Muscle of leg (tissue), 16 donors: ENCODE measurements at places on chromosomes 3 and 15.

DNA sequence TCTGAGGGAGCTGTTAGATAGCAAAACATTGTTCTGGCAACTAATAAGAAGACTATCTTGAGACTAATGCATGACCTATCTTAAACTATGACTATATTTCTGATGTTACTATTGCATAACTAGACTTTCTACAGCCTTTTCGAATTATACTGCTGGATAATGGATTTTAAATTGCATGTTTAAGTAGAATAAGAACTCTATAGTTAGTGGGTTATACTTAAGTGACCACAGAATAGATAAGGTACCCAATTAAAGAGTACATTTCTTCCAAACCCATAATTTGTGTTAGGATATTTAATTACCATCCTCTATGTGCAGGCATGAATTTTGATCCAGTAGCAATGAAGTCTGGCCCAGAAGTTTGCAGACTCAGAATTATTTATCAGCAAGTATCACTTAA, 44.6 kb upstream of the SPPL2A start:
- no peaks in the 10 kb centered on the region for H3K36me3 ChIP-seq
- no peaks in the 10 kb centered on the region for H3K4me1 ChIP-seq

DNA sequence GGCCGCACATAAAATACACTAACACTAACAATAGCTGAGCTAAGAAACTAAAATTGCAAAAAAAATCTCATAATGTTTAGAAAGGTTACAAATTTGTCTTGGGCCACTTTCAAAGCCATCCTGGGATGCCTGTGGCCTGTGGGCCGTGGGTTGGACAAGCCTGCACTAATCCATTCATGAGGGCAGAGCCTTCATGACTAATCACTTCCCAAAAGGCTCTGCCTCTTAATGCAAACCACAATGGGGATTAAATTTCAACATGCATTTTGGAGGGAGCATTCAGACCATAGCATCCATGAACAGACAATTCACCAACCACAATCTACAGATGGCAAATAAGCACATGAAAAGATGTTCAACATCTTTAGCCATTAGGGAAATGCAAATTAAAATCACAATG, 128.2 kb downstream of the SUCLG2 start:
- H3K4me1 ChIP-seq, result no peaks in the 10 kb centered on the region
- no peaks in the 10 kb centered on the region for H3K27me3 ChIP-seq
- no peak for DNase-seq
- H3K36me3 ChIP-seq, result peaks cover 4% of the 10 kb centered on the region

- no peaks in the 10 kb centered on the region for H3K36me3 ChIP-seq
- H3K4me1 ChIP-seq, result peaks cover 26% of the 10 kb centered on the region
- peaks cover 38% of the 10 kb centered on the region for H3K27me3 ChIP-seq
- no peak overlapping the region for H3K27ac ChIP-seq
- DNase-seq, result no peak
Measured at GRCh38 chr3:14318646-14319045, 83.8 kb upstream of the SLC6A6 start.

GRCh38 chr15:88454236-88454635, 13.0 kb downstream of the MRPL46 start:
- H3K4me1 ChIP-seq, result peaks cover 7% of the 10 kb centered on the region
- H3K27ac ChIP-seq, result no peak overlapping the region
- H3K36me3 ChIP-seq, result peaks cover 26% of the 10 kb centered on the region
- H3K27me3 ChIP-seq, result no peaks in the 10 kb centered on the region
- no peak overlapping the region for H3K4me3 ChIP-seq

DNA sequence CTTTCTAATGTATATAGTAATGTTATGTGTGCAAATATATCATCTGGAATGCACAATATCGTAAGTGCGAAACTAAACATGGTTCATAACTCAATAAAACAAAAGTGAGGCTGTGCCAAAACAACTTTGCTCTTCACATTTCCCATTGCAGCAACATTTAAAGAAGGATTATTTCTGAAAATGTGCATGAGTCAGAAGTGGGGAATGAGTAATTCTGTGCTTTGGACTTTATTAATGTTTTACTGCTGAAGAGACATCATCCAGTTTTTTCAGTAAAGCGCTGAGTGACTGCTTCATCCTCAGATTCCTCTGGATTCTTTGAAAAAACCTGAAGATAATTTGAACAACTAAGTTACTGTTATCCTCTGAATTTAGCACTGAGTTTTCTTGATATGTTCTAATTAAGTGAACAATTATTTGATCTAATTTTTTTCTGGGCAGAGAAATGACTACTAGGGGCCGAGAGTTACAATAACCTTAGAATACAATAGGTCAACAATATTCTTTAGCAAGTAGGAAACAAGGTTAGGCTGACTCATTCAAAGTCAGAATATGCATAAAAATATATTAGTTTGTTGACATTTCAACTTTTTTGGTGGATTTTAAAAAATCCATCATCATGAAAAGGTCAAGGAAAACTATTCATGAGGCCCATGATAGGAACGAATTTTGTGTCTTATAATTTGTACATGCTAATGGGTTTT, 20.0 kb upstream of the PLCL2 start:
- no peak overlapping the region for H3K27ac ChIP-seq
- no peak overlapping the region for H3K4me3 ChIP-seq
- peak; percentile 11 for DNase-seq
- no peaks in the 10 kb centered on the region for H3K36me3 ChIP-seq
- no peaks in the 10 kb centered on the region for H3K27me3 ChIP-seq
- H3K4me1 ChIP-seq, result no peaks in the 10 kb centered on the region

DNA sequence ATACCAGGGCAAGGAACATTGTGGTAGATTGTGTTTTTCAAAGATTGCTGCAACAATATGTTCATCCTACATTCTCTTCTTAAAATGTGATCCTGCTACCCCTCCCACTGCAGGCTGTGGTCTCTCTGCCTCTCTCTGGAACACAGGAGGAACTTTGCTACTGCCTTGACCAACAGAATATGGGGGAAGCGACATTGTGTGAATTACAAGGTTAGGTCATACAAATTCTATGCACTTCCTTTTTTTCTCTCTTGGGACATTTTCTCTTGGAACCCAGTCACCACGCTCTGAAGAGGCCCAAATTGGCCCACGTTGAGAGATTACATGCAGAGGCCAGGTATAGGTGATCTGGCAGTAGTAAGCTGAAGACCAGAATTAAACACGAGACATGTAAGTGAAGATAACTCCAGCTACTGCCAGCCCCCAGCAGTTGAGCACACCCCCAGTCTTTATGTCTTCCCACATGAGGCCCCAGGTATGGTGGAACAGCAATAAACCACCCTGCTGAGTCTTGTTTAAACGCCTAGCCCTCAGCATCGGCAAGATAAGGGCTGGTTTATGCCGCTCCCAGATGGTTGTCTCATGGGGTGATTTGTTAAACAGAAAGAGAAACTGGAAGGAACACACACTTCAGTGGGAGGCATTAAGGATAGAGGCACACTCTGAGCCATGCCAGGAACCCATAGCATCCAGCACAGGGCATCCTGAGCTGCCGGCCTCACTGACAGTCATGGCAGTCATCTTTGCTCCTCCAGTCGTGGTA, 59.9 kb downstream of the FAM43A start:
- H3K4me1 ChIP-seq, result peaks cover 13% of the 10 kb centered on the region
- peaks cover 40% of the 10 kb centered on the region for H3K27me3 ChIP-seq
- no peak overlapping the region for H3K27ac ChIP-seq
- no peaks in the 10 kb centered on the region for H3K36me3 ChIP-seq

DNA sequence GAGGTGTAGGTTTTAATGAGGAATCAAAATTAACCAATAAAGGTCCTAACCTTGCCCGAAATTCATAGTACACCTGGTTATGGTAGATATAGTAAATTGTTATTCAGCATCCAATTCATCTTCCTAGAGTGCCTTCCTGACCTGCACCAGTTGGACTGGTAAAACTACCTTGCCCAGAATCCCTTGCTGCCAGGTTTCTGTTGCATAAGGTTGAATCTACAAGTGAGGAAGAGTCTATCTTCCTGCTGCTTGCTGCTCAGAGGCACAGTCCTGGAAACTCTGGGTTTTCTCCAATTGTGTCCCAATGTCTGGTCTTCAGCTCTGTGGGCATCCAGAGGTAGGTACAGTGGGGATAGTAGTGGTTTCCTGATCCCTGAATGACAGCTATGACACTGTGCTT, 17.3 kb downstream of the CCDC54 start:
- H3K36me3 ChIP-seq, result no peaks in the 10 kb centered on the region
- no peaks in the 10 kb centered on the region for H3K27me3 ChIP-seq
- H3K4me3 ChIP-seq, result no peak overlapping the region

DNA sequence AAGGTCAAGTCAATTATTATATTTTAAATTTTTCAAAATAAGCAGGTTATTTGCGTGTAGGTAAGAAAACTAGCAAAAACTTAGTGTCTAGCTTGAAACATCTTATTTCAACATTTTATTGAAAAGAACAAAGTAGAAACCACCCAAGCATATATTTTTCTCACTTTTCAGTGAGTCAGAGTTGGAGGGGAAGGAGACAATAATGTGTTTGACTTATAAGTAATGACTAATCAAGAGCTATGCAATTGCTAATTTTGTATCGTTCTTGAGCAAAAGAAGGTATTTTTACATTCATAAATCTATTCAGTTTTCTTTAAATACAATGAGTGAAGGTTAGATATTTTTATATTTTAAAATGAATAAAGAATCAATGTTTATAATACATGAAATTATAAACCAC, 54.4 kb upstream of the P2RY1 start:
- H3K4me3 ChIP-seq, result no peak overlapping the region
- H3K4me1 ChIP-seq, result peaks cover 2% of the 10 kb centered on the region
- H3K27me3 ChIP-seq, result no peaks in the 10 kb centered on the region
- no peaks in the 10 kb centered on the region for H3K36me3 ChIP-seq
- peak overlapping the region; percentile 37 for H3K27ac ChIP-seq

DNA sequence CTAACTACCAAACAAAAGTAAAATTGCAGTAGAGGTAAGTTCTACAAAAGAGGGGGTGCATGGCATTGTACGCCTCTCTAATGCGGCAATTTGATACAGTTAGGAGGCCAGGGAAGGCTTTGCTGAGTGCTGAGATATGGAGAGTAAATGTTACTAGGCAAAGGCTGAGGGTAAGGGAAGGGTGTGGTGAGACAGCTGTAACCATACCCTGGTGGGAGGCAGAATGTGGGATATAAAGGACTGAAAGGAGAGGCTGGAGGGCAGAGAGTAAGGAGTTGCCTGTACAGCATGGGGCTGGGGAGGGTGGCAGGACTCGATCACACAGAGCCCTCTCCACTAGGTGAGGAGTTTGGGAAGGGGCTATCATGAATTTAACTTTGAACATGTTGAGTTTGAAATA, 106.3 kb downstream of the PDCD6IP start:
- peaks cover 4% of the 10 kb centered on the region for H3K4me1 ChIP-seq
- no peaks in the 10 kb centered on the region for H3K36me3 ChIP-seq
- DNase-seq, result peak; percentile 33
- H3K27ac ChIP-seq, result peak overlapping the region; percentile 83

DNA sequence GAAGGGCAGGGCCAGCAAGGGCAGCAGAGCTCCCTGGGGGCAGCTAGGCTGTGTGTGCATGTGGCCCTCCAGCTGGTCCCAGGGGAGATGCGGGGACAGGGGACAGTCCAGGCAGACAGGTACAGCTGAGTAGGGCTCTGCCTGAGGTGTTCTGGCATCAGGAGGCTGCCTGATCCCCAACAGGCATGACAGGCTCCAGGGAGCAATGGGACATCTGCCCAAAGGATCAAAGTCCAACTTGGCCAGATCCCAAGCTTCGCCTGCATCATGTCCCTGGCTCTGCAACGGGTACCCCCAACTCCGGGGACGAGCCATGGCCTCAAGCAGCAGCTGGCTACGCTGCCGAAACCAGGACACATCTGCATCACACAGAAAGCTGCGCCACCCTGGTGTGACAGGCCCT, 21.8 kb downstream of the ATRIP start:
- DNase-seq, result no peak
- H3K27ac ChIP-seq, result peak overlapping the region; percentile 6
- peaks cover 54% of the 10 kb centered on the region for H3K36me3 ChIP-seq
- peaks cover 81% of the 10 kb centered on the region for H3K4me1 ChIP-seq
- no peaks in the 10 kb centered on the region for H3K27me3 ChIP-seq
- H3K4me3 ChIP-seq, result no peak overlapping the region

GRCh38 chr15:34038871-34039789, at the start of gene AVEN:
TSS of gene AVEN (minus strand) at chr15:34039204. CDS start at chr15:34039046, 158 bp downstream.
- no peaks in the 10 kb centered on the region for H3K27me3 ChIP-seq
- peak within 1 kb of the TSS; percentile 97 for H3K27ac ChIP-seq
- DNase-seq, result peak; percentile 77
- no peaks in the 10 kb centered on the region for H3K4me1 ChIP-seq
- H3K36me3 ChIP-seq, result no peaks in the 10 kb centered on the region

- no peaks in the 10 kb centered on the region for H3K36me3 ChIP-seq
- no peak overlapping the region for H3K27ac ChIP-seq
- no peaks in the 10 kb centered on the region for H3K4me1 ChIP-seq
- DNase-seq, result no peak
Measured at GRCh38 chr3:170372190-170372879, 14.8 kb downstream of the SKIL start.

- no peak for DNase-seq
- peaks cover 8% of the 10 kb centered on the region for H3K4me1 ChIP-seq
- H3K27me3 ChIP-seq, result no peaks in the 10 kb centered on the region
- peak overlapping the region; percentile 62 for H3K27ac ChIP-seq
- no peak overlapping the region for H3K4me3 ChIP-seq
- peaks cover 59% of the 10 kb centered on the region for H3K36me3 ChIP-seq
Measured at GRCh38 chr3:64650715-64651114, 37.1 kb downstream of the ADAMTS9 start.
